ENCODE measurements at places on chromosomes 11 and 22. TPM values are rescaled to one million over a fixed set of nuclear protein-coding genes. Genes with fewer than 3 reads are reported as not detected.

The OR5A1 gene
- not detected for total RNA-seq

The RFPL2 gene
- not detected for total RNA-seq

The F2 gene
- total RNA-seq = not detected

The ABTB2 gene
- total RNA-seq = 22.4 TPM

The THOC5 gene
- 40.5 TPM for total RNA-seq

The SLC22A25 gene
- total RNA-seq = not detected

The KIAA1671 gene
- total RNA-seq = 6.7 TPM

The SHISA8 gene
- not detected for total RNA-seq

The GSTT2B gene
- 0.39 TPM for total RNA-seq

The NOX4 gene
- total RNA-seq = 1.6 TPM

The MTA2 gene
- total RNA-seq = 152 TPM

The RIMBP3B gene
- total RNA-seq = 0.79 TPM

The CHADL gene
- 1.2 TPM for total RNA-seq

The DDB1 gene
- 359 TPM for total RNA-seq
